ENCODE measurements at places on chromosomes 5 and 9. TPM values are rescaled to one million over a fixed set of nuclear protein-coding genes. Genes with fewer than 3 reads are reported as not detected.

Gene MAMDC2
- 22.9 TPM for total RNA-seq

- peak; percentile 35 for DNase-seq
Measured at GRCh38 chr9:95004411-95005277, 278.1 kb downstream of the AOPEP start.

DNA sequence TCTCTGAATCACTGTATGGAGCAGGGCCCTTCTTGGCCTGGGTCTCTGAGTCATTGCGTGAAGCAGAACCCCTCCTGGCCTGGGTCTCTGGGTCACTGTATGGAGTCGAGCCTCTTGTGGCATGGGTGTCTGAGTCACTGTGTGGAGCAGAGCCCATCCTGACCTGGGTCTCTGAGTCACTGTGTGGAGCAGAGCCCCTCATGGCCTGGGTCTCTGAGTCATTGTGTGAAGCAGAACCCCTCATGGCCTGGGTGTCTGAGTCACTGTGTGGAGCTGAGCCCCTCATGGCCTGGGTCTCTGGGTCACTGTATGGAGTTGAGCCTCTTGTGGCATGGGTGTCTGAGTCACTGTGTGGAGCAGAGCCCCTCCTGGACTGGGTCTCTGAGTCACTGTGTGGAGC lies 94.0 kb upstream of the RAPGEF1 start:
- DNase-seq, result no peak

Gene MEIKIN
- not detected for total RNA-seq

Gene NUTM2F
- not detected for total RNA-seq

Gene ENG
- total RNA-seq, result 30.7 TPM

GRCh38 chr5:170640731-170641588 lies 137.1 kb downstream of the KCNIP1 start:
- no peak for DNase-seq

DNA sequence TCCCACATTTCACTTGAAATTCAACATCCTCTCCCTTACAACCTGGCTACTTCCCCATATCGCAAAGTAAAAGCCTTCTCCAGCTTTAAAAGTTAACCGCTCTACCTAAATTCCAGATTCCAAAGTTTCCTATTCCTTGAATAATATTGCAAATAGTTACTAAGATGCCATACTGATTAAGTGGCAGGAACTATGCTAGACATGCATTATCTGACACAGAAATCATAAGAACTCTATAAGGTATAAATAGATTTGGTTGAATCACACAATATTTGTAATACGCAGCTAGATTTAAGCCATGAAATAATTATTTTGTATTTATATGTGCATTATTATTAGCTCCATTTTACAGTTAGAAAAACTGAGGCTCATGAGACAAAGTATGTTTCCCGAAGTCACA lies 92.8 kb downstream of the NFIB start:
- DNase-seq, result no peak

DNA sequence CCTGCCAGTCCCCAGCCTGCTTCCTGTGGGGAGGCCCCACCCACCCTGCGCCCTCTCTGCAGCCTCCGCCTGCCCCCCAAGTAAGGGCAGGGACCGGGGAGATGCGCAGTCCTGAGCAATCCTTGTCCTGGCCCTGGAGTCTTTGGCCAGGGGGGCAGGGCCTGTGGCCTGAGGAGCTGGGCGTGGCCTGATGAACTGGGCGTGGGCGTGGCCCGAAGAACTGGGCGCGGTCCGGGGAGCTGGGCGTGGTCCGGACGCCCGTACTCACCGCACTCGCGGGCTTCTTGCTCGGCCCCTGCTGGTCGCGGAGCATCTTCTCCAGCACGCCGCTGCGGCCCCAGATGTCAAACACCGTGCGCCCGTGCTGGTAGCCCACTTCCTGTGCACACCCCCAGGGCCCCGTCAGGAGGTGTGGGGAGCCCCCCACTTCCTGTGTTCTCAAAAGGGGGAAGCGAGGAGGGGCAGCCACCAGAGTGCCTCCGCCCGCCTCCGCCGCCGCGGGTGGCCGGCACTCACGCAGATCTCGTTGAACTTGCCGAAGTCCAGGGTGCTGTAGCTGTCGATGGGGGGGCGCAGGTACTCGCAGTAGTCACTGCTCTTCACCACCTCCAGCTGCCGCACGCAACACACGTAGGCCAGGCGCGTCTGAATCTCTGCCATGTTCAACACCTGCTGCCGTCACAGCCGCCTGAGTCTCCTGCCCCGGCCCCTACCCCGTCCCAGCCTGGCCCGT lies 2.7 kb upstream of the NSMF start:
- DNase-seq, result peak; percentile 25

Gene TRPM6
- total RNA-seq, result under 0.01 TPM
